ENCODE measurements at places on chromosomes 4 and X. TPM values are rescaled to one million over a fixed set of nuclear protein-coding genes. Genes with fewer than 3 reads are reported as not detected.

Gene FAM47A
- not detected for total RNA-seq

Gene TEX13B
- total RNA-seq = not detected

Gene CLDN34
- total RNA-seq = not detected

Gene RNF175
- not detected for total RNA-seq

DNA sequence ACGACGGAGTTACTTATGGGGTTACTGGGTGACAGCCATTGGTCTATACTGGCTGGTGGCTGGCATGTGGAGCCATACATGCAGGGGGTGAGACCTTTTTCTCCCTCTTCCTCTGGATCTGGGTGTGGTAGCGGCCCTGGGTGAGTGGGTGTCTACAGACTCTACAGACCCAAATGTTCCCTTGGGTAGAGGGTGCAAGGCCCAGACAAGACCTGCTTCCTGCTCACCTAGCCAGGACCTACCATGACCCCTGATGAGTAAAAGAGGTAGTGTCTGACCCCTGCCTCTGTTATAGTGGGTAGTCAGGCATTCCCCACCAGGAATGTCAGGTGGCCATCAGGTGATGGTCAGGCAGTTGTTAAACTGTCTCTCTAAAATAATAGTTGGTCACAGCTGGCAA, 66.8 kb downstream of the SLC2A9 start:
- no peak for DNase-seq

GRCh38 chrX:93259029-93259428, 414.3 kb downstream of the NAP1L3 start:
- no peak for DNase-seq

GRCh38 chr4:158578476-158578875, 56.8 kb downstream of the RXFP1 start:
- no peak for DNase-seq

- peak; percentile 43 for DNase-seq
Measured at GRCh38 chr4:183638436-183638835, 20.5 kb downstream of the RWDD4 start.

DNA sequence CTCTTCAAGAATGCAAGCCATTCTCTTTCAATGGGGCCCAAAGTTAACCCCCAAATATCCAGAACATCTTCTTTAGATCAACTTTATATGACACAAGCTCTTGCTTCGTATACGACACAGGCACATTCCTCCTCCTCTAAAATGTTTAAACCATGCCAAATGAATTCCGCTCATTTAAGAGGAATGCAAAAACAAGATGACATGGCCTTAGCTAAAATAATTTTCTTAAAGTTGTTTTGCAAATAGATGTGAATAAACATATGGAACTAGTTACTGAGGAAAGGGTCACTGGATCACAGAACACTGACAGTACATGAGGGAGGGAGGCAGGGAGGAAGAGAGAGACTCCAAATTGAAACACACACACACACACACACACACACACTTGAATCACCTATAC, 97.4 kb downstream of the RASL11B start:
- no peak for DNase-seq

- DNase-seq = no peak
Measured at GRCh38 chr4:147039976-147040575, 94.4 kb upstream of the TTC29 start.

DNA sequence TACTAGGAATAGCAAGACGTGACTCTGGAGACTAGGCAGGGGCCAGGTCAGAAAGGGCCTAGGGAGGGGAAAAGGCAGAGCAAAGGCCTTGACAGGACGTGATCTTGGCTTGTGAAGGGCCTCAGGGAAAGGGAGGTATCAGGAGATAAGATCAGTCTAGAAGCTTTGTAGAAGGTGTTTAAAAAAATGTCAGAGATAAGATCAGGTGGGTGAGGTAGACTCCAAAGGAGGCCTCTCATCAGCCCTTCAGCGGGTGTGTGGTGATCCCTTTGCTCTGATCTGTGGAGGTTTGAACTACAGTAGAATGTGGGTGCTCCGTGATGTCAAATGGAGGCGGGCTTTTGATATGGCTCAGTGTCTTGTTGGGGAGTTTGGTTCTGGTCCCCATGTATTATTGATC, 78.8 kb upstream of the PRPS1 start:
- no peak for DNase-seq

- no peak for DNase-seq
Measured at GRCh38 chr4:186719925-186720694, 3.5 kb downstream of the FAT1 start.

- no peak for DNase-seq
Measured at GRCh38 chr4:53847965-53848364, 216.4 kb downstream of the CHIC2 start.

All from SJSA1 (cell line).